ENCODE measurements at places on chromosomes 3 and 15. TPM values are rescaled to one million over a fixed set of nuclear protein-coding genes. Genes with fewer than 3 reads are reported as not detected.

Gene CADPS
- total RNA-seq, result not detected

Gene SST
- not detected for total RNA-seq

Gene EPHA6
- not detected for total RNA-seq

Gene PARP15
- total RNA-seq, result 40.6 TPM

Gene KLHL25
- 4.5 TPM for total RNA-seq

Gene HTR3C
- not detected for total RNA-seq

Gene STXBP5L
- total RNA-seq, result not detected

Gene DUOXA1
- total RNA-seq, result not detected

Gene HYPK
- total RNA-seq, result 16.1 TPM

Gene SPINK8
- total RNA-seq, result not detected

Gene C3orf85
- not detected for total RNA-seq

Gene GOLGA6B
- total RNA-seq, result not detected

Gene CAPN3
- 3.6 TPM for total RNA-seq

Gene MBD4
- 52.0 TPM for total RNA-seq

Gene PDCD10
- 54.1 TPM for total RNA-seq

Gene ADPRH
- total RNA-seq, result 6.1 TPM

Gene GREM1
- not detected for total RNA-seq

Gene CAMKV
- not detected for total RNA-seq

Gene ALDH1L1
- total RNA-seq, result not detected

Gene GASK1A
- not detected for total RNA-seq

Gene PLCB2
- 104 TPM for total RNA-seq

Gene PRKCI
- 16.4 TPM for total RNA-seq

Gene ISL2
- 3.2 TPM for total RNA-seq

Gene VWA5B2
- not detected for total RNA-seq

Gene LRTM1
- not detected for total RNA-seq

Gene KCNH8
- not detected for total RNA-seq

Gene SLC22A14
- not detected for total RNA-seq

Gene GP5
- 0.53 TPM for total RNA-seq

Gene NEK10
- 0.73 TPM for total RNA-seq

Gene ST8SIA2
- not detected for total RNA-seq

Gene CHRM5
- not detected for total RNA-seq

Gene KNL1
- 52.1 TPM for total RNA-seq

Gene SLC12A8
- 4.3 TPM for total RNA-seq
